ENCODE measurements at places on chromosomes 16 and 17.

- DNase-seq = peak; percentile 41
Measured at GRCh38 chr17:78780335-78780734, 1.7 kb downstream of the CYTH1 start.

- DNase-seq = no peak
Measured at GRCh38 chr16:47469227-47469626, 8.1 kb downstream of the PHKB start.

GRCh38 chr16:48636521-48636920 is 26.5 kb upstream of the N4BP1 start:
- DNase-seq = no peak

GRCh38 chr17:19017401-19017800 is 12.8 kb upstream of the FAM83G start:
- no peak for DNase-seq

DNA sequence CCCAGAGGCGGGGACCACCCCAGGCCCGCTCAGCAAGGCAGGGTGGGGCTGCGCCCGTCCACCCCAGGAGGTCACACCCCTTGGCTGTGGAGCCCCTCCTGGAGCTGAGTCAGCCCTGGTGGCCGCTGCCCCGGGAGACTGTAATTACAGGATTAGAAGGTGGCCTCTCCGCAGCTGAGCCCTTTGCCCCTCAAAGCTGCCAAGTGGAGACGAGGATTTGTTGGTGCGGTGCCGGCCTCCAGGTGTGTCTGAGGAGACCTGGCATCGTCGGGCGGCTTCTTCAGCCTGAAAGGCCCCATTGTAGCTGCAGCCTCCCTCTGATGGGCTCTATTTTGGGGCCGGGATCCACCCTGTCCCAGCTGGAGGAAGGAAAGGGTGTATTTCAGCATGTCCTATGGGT is 22.7 kb upstream of the SPNS2 start:
- no peak for DNase-seq

DNA sequence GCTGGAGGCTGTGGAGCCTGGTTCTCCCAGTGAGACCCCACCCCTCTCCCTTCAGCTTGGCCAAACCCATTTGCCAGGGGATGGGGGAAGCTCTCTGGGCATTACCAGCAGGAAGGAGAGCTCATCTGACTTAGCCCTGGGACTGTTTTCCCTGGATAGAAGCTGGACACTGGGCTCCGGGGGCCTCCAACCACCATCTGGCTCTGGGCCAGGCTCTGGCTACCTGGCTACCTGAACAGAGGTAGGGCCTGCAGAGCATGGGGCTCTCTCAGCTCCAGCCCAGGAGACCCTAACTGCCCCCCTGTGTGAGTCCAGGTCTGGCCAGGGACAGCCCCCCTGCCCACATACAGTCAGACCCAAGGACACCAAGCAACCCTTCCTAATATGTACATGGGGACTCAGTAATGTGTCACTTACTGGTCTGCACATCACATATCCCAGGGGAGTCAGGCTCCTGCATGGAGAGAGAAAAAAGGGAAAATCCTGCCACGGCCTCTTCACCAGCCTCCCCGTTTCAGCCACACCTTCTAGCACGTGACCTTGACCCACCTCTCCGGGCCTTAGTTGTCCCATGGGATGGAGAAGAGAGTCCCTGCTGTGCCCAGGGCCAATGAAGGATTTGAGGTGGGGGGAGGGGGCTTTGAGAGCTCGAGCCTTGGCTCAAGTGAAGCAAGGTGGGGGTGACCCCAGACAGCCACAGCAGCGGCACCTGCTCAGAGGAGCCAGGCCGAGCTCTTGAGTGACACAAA is 13.8 kb downstream of the CNGB1 start:
- no peak for DNase-seq

GRCh38 chr16:28267356-28267755 is 25.0 kb upstream of the SBK1 start:
- no peak for DNase-seq

DNA sequence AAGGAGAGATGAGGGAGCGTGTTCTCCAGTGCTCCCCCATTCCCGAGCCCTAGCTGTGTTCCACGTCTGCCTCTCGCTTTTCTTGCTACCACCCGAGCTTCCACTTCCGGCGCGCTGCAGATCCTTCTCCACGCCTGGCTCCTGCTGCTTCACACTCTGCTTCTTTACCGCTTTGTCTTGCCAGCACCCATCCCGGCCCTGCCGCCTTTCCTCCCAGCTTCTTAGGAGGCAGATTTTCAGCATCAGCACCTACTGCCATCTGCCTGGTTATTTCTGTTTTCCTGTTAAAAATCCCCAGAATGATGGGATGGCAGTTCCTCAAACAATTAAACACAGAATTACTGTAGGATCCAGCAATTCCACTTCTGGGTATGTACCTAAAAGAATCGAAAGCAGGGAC is 64.7 kb downstream of the ELAC2 start:
- no peak for DNase-seq
